DMS153 (cell line): ENCODE measurements at places on chromosomes 16 and 17.

DNA sequence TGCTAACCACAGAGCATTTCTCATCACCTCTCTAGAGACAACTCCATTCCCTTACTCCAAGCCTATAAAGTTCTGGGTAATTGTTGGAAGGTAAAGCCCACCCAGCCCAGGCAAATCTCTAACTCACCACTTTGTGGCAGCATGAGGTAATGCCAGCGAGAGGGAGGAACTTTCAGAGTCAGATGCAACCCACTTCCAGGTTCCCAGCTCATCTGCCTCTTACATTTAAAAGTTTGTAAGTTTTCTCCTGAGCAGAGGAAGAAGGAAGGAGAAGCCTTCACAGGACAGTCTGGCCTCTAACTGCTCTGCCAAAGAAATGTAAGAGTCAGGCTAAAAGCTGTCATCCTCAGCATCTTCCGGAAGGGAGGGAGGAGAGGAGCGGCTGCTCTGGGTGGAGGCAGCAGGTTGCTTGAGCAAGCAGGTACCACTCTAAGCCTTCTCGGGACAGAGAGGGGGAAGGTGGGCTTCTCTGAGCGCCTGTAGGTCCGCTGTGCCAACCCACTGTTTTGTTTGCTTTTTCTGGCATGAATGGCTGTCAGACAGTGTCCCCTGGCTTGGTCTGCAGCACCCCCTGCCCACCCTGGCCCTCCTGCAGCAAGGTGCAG, 1.0 kb downstream of the ZNF319 start:
- no peak for DNase-seq

GRCh38 chr16:1911467-1912214, 6.6 kb downstream of the HS3ST6 start:
- DNase-seq, result no peak

DNA sequence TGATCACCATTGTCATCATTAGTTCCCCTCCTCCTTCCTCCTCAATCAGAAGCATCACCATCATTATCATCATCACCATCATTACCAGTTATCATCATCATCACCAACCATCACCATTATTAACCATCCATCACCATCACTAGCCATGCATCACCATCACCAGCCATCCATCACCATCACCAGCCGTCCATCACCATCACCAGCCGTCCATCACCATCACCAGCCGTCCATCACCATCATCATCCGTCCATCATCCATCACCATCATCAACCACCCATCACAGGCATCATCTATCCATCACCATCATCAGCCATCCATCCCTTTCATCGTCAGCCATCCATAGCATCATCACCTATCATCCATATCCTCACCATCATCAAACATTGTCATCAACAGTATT, 382.0 kb downstream of the CPPED1 start:
- DNase-seq, result no peak

GRCh38 chr17:72175787-72176515, 55.1 kb downstream of the SOX9 start:
- no peak for DNase-seq

- no peak for DNase-seq
These were observed 39.8 kb downstream of the TMEM11 start for GRCh38 chr17:21174186-21174585.

- DNase-seq, result no peak
These were observed 127.9 kb downstream of the NPIPB5 start for GRCh38 chr16:22638393-22639206.

GRCh38 chr16:87086156-87086555, 231.0 kb downstream of the C16orf95 start:
- DNase-seq, result no peak

DNA sequence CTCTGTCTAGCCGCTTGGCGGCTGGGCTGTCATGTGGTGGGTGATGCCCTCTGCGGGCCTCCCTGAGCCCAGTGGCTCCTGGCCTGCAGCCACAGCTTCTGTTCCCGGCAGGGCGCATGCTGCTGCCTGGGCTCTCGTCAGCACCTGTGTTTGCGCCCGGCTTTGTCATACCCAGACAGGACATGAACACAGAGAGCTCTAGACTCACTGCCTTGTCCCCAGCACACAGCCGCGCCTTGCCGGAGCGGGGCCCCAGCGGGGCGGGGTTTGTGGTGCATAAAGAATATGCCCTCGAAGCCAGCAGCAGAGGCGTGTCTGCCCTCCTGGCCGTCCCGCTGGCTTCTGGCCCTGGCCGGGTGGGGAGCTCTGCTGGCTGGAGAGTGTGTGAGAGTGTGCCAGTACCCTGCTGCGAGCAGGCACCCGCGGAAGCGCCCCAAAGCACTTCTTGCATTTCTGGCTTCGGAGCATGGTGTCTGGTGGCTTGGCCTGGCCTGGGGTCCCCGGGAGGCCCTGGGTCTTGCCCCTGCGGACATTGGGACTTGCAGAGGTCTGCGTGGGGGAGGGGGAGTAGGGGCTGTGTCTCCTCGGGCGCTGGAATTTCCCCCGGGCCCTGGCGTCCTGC, 14.4 kb downstream of the ASPSCR1 start:
- DNase-seq, result peak; percentile 49

DNA sequence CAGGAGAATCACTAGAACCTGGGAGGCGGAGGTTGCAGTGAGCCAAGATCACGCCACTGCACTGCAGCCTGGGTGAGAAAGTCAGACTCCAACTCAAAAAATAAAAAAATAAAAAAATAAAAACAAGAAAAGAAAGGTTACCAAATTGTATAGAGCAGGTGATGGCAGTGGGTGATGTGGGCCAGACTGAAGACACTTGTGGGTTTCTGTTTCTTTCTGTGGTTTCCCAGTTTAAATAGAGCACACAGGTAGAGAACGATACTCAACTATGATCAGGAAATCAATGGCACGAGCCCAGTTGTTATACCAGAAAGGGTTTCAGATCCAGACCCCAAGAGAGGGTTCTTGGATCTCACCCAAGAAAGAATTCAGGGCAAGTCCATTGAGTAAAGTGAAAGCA, 32.6 kb downstream of the NUBP1 start:
- DNase-seq, result no peak

DNA sequence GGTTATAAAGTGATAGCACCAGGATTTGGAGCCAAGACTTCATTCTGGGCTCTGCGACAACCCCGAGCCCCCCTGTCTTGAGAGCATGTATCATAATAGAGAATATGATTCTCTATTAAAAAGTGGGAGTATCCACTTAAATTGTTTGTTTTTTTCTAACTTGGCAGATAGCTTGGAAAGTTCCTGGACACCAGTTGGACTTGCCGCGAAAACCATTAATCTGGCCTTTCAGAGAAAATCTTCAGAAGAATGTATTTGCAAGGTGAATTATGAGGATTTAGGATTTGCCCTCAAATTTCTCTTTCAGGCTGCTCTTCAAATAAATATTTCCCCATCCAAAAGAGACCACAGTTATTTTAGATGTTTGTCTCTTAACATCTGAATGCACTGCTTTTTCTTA, 53.5 kb downstream of the MARCHF10 start:
- no peak for DNase-seq
